ENCODE measurements at places on chromosomes 4 and X. TPM values are rescaled to one million over a fixed set of nuclear protein-coding genes. Genes with fewer than 3 reads are reported as not detected.

- peak; percentile 6 for DNase-seq
These were observed 176.5 kb downstream of the GBA3 start for GRCh38 chr4:22869235-22869634.

GRCh38 chr4:20882500-20882899 lies 182.2 kb downstream of the PACRGL start:
- DNase-seq: no peak

The UGT2B17 gene
- total RNA-seq: not detected

The NPY2R gene
- total RNA-seq: not detected

GRCh38 chr4:73844806-73845205 lies 8.3 kb upstream of the PF4V1 start:
- no peak for DNase-seq

- no peak for DNase-seq
These were observed 12.2 kb downstream of the SULT1B1 start for GRCh38 chr4:69748173-69748572.

GRCh38 chrX:39012621-39013111 lies 211.4 kb downstream of the MID1IP1 start:
- peak; percentile 4 for DNase-seq

The PDGFC gene
- 14.6 TPM for total RNA-seq

The SMIM20 gene
- total RNA-seq: 40.6 TPM

The DCAF4L1 gene
- total RNA-seq: 0.23 TPM

DNA sequence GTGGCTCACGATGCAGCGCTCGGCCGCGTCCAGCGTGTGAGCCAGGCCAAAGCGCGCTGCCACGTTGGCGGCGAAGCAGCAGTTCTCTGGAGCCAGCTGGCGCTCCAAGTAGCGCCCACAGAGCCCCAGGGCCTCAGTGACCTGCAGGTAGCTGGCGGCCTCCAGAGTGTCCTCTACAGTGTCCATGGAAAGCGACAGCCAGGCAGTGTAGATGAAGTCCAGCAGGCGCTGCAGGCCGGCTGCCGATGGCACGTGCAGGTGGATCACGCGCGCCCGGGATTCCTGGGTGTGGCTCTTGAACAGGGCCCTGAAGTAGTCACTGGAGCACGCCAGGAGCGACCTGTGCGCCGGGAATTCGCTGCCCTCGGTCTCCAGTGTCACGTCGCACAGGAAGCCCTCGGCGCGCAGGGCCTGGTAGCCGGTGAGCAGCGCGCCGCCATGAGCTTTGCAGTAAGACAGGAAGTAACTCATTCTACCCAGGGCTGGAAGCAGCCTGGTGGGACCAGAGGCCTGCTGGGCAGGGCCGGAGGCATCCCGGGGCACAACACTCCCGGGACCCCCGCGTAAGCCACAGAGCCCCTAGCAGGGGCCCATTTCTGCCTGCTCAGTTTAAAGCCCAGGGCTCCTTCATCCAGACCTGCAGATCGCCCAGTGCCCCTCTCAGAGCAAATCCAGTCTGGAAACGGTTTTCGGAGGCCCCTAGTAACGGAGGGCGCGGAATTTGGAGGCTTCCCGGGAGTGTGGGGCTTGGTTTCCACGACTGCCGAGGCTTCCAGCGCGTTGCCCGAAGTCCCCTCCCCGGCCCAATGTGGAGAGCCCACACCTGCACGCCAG lies 595 bp downstream of the KLHL34 start:
- no peak for DNase-seq

- no peak for DNase-seq
These were observed 148.5 kb downstream of the FAM13A start for GRCh38 chr4:88908521-88908920.

The FOXR2 gene
- total RNA-seq: not detected

DNA sequence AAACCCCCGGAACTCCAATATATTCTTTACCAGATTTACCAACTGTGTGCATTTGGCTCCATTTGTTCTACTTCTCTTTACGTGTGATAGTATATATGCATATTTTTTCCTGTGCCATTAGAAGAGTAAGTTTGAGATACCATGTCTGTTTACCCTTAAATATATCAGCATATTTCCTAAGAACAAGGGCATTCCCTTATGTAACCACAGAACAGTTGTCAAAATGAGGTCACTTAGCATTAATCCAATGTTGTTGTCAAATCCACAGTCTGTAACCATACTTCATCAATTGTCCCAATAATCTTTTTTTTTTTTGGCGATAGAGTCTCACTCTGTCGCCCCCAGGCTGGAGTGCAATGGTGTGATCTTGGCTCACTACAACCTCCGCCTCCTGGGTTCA lies 55.2 kb downstream of the TBC1D14 start:
- DNase-seq: peak; percentile 40

- DNase-seq: peak; percentile 39
These were observed 152.0 kb downstream of the GASK1B start for GRCh38 chr4:158020734-158021346.

DNA sequence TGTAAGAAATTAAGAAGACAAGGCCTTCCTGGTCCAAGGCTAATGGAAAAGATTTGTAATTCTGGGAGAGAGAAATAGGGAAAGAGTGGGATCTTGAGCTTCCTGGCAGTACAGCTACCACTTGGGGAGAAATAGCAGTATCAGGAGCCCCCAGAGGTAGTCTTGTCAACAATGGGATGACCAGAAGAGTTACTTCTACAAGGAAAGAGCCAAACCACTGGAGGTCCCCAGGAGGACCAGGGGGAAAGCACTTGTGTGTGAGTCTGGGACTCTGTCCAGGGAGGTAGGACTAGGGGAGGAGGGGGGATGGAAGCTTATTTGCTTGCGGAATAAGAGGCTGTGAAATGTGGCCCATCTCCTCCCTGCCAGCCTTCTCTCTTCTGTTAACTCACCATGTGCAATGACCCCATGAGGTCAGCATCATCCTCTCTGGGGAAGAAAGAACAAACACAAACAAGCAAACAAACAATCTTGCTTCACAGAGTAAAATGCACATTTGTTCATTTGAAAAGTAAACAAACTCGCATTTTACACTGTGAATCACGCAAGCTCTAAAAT lies 160.1 kb downstream of the STK32B start:
- DNase-seq: no peak

GRCh38 chr4:148514041-148514440 lies 71.8 kb upstream of the NR3C2 start:
- DNase-seq: no peak

DNA sequence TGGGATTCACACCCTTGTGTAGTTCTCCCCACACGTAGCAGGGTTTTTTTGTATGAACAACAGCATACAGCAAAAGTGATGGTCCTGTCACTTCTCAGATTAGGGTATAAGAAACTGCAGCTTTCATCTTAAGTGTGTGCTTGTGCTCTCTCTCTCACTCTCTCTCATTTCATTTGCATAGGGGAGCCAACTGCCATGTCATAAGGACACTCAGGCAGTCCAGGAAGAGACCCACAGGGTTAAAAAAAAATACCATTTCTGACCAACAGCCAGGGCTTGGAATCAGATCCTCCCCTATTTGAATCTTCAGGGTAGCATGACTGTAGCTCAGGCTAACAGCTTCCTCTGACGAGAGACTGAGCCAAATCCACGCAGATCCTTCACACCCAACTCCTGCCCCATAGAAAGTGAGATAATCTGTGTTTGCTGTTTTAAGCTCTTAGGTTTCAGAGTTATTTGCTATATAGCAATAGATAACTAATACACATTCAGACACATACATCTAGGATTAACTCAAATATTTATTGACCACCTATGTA lies 331.2 kb downstream of the PAPSS1 start:
- no peak for DNase-seq
